AG10803 (cell line): ENCODE measurements at places on chromosomes 3 and 15.

- peak; percentile 6 for DNase-seq
Measured at GRCh38 chr15:74855857-74856256, 12.9 kb upstream of the ULK3 start.

GRCh38 chr15:25710184-25710583 is 152.9 kb downstream of the ATP10A start:
- DNase-seq, result peak; percentile 13

- DNase-seq, result peak; percentile 35
Measured at GRCh38 chr3:46372492-46373359, 2.0 kb downstream of the CCR5 start.

- DNase-seq, result no peak
Measured at GRCh38 chr3:58135712-58136543, 74.8 kb downstream of the DNASE1L3 start.

GRCh38 chr3:15635121-15635661 is 33.6 kb downstream of the BTD start:
- peak; percentile 97 for DNase-seq

DNA sequence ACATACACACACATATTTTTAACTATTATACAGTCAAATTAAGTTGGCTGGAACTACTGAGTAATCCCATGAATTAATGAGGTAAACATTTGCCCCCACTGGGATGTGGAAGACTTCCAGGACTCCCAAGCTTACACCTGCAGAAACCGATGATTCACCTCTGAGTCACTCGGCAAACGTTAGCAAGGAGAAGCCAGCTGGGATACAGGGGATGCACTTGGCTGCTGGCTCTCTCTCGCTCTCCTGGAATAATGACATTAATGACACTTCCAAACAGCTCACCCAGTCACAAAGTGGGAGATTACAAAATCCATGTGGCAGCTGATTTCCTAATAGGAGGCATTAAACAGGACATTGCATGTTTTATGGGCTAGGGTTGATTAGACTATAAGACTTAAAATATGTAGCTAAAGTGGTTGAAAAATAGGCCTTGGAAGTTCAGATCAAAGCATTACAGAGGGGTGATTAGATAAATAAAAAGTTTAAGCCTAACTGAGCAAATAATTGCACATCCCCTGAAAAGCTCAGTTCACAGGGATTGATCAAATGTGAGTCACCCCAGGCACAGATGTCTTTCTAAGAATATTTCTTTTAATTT is 500.9 kb downstream of the SOX2 start:
- peak; percentile 6 for DNase-seq

DNA sequence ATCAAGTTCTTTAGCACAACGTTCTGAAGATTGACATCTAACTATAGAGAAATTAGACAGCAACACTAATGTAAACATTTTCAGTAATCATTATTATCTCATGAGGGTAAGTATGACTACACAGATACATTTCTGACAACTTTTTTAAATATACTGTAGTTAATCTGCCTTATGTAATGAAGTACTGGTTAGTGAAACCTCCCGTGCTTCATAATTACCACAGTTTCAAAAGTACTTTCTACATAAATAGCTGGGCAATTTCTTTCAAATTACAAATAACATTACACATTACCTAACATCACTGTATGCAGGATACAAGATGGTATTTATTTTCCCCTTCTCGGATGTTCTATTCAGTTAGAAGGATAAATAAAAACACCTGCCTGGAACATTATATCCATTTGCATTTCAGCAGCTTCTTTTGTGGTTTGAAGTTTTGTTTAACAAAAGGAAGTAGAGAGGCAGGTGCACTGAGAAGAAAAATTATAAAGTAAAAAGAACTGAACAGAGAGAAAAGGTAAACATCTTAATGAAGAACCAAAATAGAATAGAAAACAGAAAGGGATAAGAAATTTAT is 1241.5 kb upstream of the GBE1 start:
- DNase-seq, result no peak

DNA sequence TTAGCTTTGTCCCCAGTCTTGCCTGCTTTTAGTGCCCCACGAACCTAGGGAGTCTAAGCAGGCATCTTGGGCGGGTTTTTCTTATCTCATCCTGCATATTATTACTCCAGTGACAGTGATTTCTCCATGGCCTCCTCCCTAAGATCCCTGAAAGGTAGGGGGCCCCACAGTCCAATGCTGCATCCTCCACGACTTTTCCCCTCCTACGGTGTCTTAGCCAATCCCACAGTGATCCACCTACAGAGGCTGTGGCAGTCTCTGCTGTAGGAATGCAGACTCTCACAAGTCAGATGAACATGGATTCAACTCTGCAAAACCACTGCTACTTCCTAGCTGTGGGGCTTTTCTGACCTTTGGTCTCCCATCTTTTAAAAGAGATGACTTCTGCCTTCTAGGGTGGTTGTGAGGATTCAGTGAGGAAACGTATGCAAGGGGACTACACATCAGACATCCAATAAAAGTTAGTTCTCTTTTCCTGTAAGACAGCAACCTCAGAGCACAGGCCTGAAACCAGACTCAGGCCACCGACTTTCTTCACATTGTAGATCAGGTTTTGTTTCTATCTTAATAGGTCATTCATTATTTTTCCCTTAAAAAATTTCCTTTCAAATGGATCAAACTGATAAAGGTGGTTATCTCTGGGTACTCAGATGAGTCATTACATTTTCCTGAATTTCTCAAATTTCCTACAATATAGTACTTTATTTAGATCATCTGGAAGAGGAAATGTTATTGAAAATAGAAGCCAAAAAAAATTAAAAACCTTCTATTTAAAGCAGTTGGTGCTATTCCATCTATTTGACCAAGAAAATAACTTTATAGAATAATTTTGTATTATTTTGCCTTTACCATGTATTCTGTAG is 23.2 kb downstream of the ILDR1 start:
- no peak for DNase-seq

GRCh38 chr15:92158426-92158825 is 235.3 kb upstream of the ST8SIA2 start:
- DNase-seq, result no peak

DNA sequence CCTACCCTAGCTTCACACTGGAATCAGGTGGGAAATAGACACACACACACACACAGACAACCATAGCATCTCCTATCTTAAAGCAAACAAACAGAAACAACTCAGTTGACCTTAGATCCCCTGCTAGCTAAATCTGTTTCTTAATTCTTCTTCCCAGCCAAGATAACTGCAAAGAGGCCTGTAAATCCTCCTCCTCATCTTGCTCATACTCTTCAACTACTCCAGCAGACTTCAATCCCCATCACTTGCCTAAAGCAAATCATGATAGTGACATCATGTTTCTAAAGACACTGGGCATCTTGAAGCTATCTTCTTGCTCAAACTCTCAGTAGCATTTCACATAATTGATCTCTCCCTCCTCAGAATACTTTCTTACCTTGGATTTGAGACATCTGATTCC is 303.0 kb downstream of the RBMS3 start:
- DNase-seq, result no peak

DNA sequence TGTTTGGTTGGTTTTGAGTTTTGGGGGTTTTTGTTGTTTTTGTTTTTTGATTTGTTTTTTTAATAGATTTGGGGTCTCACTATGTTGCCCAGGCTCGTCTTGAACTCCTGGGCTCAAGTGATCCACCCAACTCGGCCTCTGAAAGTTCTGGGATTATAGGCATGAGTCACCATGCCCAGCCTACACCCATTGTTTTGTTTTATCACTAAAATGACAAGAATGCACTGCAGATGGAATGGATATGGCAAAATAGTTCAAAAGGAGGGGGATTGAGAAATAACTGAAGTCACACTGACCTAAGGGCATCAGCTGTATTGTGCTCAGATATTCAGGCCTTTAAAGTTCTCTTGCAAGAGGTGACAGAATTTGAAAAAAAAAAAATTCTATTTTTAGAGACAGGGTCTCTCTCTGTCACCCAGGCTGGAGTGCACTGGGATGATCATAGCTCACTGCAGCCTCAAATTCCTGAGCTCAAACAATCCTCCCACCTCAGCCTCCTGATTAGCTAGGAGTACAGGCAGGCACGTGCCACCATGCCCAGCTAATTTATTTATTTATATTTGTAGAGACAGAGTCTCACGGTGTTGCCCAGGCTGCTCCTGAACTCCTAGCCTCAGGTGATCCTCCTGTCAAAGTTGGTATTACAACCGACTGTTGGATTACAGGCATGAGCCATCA is 4.4 kb upstream of the RASA2 start:
- DNase-seq, result peak; percentile 94

GRCh38 chr15:74383286-74383685 is 15.8 kb upstream of the CYP11A1 start:
- DNase-seq, result no peak

DNA sequence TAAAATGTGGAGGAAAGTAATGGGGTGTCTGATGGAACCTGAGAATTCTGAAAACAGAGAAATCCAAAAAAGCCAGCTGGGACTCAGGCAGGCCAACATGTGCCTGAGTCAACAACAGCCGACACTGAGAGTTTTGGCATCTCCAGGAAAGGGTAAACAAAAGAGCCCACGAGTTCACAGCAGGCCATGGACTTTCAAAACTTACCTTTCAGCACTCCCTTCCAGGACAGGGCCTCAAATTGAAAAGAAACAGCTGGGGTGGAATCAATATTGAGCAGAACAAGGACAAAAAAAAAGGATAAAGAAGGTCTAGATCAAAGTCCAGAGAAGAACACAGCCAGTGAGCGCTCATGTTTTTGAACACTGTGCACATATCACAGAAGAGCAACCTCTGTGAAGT is 735.4 kb upstream of the GRM7 start:
- DNase-seq, result no peak

GRCh38 chr3:17494117-17494809 is 248.2 kb downstream of the TBC1D5 start:
- no peak for DNase-seq

DNA sequence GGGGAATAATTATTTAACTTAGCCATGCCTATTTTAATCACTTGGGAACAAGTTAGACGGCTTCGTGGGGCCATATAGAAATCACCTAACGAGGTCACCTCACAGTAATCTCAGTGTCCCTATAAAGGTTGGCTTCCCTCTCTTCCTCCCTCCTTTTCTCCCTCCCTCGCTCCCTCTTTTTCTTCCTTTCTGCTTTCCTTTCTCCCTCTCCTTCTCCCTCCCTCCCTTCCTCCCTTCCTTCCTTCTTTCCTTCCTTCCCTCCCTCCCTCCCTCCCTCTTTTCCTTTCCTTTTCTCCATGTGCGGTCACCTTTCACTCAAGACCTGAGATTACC is 206.1 kb upstream of the DPH6 start:
- no peak for DNase-seq

DNA sequence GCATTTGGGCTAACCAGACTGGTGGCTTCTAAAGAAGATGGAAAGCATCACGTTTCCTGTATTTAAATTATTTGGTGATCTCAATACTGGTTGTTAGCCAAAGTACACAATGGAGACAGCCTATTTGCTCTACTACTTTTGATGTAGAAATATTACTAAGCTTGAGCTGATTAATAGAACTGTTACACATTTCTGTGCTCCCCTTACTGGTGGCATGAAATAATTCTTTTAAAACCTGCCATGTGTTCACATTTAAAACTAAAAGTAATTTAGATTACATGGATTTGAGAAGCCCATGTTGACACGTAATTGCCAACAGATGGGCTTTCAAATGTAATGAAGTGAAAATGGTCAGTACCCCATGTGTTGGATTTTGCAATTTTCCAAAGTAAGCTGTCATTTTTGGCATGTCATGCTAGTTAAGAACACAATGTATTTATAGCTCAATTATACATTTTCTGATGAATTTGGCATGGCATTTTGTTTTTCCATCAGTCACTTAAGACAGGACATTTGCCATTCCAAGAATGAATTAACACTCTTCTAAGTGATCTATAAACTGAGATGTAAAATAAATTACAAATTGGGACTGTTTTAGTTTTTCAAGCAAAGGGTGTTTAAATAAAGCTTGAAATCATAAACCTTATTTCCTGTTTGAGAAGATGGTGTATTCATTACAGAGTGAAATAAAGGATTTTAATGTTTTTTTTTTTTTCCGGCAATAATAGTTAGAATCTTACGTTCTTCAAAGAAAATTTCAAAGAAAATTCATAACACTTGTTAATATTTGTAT is 10.8 kb upstream of the RARRES1 start:
- DNase-seq, result peak; percentile 85

- DNase-seq, result no peak
Measured at GRCh38 chr3:58679446-58679845, 12.9 kb upstream of the FAM3D start.

DNA sequence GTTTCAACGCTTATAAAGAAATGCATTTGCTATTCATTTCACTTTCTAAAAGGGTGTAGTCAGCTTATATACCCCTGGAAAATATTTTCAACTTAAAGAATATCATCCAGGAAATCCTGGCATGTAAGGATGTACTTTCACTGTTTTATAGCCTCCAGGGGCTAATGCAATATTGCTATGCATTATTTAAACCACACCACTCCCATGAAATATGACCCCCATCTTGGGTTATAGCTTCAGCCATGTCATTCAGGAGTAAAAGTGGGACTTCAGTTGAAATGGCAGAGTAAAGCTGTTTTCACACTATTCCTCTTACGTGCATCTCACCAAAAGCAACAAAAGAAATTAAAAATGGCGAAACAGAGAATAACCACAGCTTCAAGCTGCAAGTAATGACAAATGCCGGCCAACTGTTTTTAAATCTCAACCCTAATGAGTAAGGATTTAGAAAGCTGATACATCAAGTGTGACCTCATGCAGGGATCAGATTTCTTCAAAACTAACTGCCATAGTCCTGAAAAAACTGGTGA is 84.5 kb downstream of the COL6A6 start:
- DNase-seq, result no peak

- no peak for DNase-seq
Measured at GRCh38 chr15:79372428-79372827, 59.7 kb upstream of the MINAR1 start.
